Left ventricle myocardium inferior (tissue), 1 donor: ENCODE measurements at places on chromosomes 4 and X. TPM values are rescaled to one million over a fixed set of nuclear protein-coding genes. Genes with fewer than 3 reads are reported as not detected.

DNA sequence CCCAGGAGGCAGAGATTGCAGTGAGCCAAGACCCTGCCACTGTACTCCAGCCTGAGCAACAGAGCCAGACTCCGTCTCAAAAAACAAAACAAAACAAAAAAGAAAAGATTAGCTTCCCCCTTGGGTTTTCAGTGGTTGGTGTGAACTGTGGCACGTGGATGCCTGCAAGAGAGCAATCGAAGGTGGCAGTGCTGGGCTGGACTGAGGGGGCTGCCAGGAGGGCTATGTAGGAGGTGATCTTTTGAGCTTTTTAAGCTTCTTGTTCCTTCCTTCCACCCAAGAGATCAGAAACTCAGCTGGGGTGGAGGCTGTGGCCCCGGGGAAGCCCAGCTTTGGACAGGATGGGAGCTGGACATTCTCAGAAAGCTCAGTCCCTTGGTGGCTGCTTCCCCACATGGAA is 49.6 kb downstream of the PRPS1 start:
- peak; percentile 18 for DNase-seq

- no peak for DNase-seq
Measured at GRCh38 chr4:39435659-39436563, 22.8 kb downstream of the RPL9 start.

GRCh38 chr4:146182443-146182842 is 6.9 kb downstream of the LSM6 start:
- no peak for DNase-seq

DNA sequence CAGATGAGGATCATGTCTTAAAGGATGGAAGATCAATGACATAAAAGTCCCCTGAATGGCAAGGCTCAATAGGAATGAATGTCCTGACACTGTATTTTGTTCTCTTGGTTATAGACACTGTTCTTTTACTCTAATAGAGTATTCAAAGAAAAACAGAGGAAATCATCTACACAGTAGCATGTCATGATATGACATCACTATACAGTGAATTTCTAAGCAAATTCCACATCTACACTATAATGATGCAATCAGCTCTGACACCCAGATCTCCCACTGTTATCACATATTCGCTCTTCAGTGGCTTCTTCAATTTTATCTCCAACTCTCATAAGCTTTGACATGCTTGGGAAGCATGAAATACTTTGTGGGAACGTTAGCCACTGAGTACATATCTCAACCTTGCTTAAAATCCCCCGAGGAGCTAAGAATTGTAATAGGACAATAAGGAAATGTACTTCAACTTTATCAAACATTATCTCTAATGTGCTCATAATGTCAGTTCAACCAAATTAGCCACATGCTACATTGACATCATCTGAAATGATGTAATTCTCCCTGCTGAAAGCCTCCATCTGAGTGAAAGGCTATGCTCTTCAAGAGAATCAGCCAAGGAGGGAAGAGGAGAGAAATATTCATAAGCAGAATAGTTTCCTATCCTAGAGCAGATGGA is 139.6 kb upstream of the PTCHD1 start:
- DNase-seq, result no peak

DNA sequence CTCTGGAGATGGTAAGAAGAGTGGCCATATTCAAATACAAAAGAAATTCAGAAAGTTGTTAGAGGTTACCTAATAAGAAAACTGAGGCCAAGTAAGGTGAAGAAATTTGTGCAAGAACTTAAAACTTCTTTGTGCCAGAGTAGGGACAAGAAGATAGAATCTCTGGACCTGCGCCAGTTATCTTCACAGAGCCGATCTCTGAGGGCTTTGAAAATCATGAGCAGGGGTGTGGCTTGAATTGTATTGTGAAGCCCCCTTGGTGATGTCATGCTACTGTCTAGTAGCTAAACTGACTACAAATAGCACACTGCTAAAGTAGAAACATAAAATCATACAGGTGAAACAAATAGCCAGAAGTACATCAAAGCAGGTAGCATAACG is 184.6 kb downstream of the UGT8 start:
- no peak for DNase-seq

GRCh38 chrX:154329294-154329693 is 33.7 kb downstream of the TKTL1 start:
- DNase-seq, result no peak

- DNase-seq, result no peak
Measured at GRCh38 chr4:88308587-88308986, 24.2 kb upstream of the PPM1K start.

GRCh38 chr4:60884587-60884986 is 315.5 kb upstream of the ADGRL3 start:
- no peak for DNase-seq

GRCh38 chrX:117771384-117771783 is 345.2 kb downstream of the KLHL13 start:
- no peak for DNase-seq

GRCh38 chr4:17309567-17310268 is 202.2 kb downstream of the QDPR start:
- DNase-seq, result no peak

DNA sequence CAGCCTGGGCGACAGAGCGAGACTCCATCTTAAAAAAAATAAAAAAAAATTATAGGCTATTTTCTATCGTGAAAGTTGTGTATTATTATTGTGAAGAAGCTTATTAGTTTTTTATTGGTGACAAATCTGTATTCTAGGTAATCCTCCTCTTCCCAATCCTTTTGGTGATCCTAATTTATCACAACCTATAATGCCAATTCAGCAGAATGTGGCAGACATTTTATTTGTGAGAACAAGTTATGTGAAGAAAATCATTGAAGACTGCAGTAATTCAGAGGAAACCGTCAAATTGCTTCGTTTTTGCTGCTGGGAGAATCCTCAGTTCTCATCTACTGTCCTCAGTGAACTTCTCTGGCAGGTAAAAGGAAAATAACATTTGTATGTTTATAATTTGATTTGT is 109.4 kb upstream of the DDX3X start:
- no peak for DNase-seq

GRCh38 chr4:53119680-53120079 is 246.2 kb downstream of the SCFD2 start:
- no peak for DNase-seq

GRCh38 chrX:70613295-70613694 is 168.7 kb downstream of the DLG3 start:
- DNase-seq, result no peak

DNA sequence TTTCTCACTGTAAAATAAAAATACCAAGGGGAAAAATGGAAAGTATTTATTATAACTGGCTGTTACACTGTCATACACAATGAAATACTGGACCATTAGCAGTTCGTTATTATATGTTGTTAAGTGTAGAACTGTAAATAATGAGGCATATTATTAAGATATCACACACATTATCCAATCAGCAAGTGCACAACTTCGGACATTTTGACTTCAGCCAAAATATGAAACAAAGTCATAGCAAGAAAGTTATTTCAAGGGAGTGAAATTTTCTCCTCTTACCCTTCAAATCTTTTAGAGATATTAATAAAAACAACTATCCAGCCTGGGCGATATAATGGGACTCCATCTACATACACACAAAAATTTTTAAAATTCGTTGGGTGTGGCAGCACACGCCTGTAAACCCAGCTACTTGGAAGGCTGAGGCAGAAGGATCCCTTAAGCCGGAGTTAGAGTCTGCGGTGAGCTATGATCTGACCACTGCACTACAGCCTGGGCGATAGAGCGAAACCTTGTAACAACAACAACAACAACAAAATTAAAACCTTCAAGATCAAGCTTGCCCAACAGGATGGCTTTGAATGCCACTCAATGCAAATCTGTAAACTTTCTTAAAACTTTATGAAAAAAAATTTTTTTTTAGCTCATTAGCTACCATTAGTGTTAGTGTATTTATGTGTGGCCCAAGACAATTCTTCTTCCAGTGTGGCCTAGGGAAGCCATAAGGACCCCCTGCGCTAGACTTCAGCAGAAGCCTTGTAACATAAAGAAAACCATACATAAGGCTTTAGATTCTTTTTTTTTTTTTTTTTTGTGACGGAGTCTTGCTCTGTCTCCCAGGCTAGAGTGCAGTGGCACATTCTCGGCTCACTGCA is 1.3 kb upstream of the CISD2 start:
- no peak for DNase-seq

DNA sequence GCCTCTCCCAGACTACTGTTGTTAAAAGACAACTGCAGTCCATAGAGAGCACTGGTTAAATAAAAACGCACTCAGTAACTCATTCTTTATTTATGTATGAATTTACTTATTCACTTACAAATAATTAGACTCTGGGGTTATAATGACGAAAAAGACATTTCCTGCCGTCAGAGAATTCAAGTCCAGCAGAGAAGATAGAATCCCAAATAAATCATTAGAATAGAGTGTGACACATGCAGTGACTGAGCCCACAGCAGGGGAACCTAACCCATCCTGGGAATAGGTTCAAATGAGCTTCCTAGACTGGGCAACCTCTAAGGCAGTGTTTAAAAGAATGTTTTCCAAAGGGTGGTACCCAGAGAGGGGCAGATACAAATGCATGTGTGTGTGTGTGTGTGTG is 53.9 kb downstream of the FGFBP1 start:
- no peak for DNase-seq

SLC25A14 gene
- total RNA-seq, result 6.7 TPM

CRMP1 gene
- total RNA-seq, result 1.4 TPM

HPGDS gene
- total RNA-seq, result 2.3 TPM

RHOXF2B gene
- not detected for total RNA-seq

ARHGAP10 gene
- total RNA-seq, result 59.7 TPM

FHL1 gene
- total RNA-seq, result 1,867 TPM
